ENCODE measurements at places on chromosomes 6 and 20.

DNA sequence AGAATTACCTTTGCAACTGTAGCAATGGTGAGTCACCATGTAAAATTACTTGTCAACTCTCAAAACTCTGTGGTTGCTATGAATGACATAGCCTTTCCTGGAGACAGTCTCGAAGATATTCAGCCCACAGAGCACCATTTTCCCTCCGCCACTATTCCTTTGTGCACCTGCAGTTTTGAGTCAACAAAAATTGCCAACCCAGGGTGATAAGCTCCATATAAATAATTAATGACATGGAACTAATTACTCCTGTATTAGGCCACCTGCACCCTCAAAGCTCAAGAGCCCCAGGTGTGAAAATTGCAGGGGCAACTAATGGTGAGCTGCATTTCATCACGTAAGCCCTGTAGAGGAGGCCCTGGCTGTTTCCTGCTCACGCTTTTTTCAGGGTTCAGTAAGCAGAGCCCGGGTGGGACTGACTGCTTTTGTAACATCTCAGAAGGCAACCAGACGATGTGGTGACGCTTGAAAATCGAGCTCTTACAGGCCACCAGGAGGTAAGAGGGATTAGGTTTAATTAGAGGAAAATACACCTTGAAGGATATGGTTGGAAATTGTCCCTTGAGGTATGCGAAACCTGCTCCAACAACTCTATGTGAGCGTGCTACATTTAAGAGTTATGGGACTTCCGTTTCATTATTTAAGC lies 70.8 kb downstream of the BMP2 start:
- no peak for DNase-seq

DNA sequence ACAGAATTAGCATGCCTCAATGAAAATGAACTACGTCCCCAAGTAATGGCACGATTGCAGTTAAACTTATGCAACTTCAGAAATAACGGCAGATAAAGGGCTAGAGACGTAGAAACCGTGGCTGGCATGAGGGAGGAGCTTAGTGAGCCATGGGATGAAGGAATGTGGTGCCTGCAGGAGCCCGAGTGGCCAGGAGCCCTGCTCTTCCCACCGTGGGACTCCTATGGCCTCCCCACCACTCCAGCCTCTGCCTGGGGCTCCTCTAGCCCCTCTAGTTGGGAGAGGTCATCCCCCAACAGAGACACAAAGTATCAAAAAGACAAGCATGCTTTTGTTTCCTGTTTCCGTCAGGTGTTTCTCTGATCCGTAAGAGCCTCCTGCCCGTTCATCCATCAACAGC lies 75.1 kb upstream of the BHLHE23 start:
- DNase-seq, result no peak

DNA sequence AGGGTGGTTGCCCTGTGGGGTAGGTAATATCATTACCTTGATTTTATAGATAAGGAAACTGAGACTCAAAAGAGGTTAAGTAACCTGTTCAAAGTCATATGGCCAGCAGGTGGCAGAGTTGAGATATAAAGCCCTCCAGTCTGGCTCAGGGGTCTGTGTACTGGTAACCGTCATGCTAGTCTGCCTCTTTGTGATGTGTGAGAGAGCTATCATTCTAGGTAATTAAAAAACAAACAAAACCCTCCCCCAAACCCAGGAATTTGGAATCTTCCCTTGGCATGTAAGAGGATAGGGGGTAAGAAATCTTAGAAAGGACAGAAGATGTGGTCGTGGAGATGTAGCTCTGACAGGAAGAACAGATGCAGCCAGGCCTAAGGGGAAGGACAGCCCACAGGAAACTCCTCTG lies 206.0 kb downstream of the CDC5L start:
- peak; percentile 58 for DNase-seq

DNA sequence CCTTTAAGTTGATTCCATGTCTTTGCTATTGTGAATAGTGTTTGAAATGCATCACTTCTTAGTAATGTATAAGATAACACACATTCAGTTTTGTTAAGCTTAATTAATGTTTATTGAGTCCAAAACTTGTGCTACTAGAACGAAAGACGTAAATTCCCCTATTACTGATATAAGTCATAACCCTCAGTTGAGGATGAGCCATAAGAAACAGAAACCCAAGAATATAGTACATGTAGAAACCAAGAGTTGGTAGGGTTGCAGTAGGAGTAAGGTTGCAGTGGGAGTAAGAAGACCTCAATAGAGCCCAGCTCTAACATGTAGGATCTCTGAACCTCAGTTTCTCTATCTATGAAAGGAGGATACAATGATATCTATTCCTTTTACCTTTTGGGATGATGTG lies 19.3 kb downstream of the CITED2 start:
- DNase-seq, result no peak

DNA sequence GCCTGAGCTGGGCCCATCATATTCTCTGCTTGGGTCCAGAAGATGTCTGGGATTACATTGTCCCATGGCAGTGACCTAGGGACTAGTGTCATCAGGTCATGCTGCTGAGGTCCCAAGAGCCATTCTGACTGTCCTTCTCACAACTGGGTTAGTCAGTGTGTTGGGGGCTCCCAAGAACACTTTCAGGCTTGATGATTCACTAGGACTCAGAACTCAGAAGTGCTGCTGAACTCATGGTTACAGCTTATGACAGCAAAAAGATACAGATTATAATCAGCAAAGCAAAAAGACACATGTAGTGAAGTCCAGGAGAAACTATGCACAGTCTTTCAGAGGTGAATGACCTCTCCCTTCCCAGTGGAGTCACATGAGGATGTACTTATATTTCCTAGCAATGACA lies 107.8 kb downstream of the SYNE1 start:
- DNase-seq, result no peak

GRCh38 chr6:21241231-21242130 lies 352.1 kb upstream of the SOX4 start:
- DNase-seq, result no peak

GRCh38 chr6:15378866-15379265 lies 133.0 kb downstream of the JARID2 start:
- no peak for DNase-seq

DNA sequence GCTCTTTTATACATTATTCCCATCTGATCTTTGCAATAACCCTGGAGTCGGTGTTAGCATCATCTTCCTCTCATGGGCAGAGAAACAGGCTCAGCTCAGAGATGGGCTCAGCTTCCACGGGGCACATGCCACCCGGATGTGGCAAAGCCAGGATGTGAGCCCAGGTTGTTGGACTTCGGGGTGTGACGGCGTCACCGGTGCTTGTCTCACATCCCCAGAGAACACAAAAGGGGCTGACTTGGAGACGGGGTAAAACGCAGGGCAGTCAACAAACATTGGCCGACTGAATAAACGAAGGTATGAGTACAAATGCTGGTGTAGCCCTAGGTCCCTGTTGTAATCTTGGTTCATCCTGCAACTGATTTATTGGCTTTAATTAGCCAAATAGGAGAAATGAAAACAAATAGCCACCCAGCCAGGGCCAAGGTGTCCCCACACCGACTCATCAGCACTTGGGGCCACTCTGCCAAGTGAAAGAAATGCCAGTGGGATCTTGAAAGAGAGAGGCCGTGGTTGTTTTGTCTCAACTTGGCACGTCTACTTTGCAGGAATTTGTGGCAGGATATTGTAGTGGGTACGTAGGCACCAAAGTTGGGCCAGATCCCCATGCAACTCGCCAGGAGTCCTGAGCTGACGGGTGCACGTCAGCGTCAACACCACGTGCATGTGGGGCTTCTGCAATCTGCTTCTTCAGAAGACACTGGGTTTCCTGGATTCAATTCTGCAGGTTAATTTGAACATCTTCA lies 42.8 kb downstream of the APCDD1L start:
- no peak for DNase-seq

- peak; percentile 94 for DNase-seq
Measured at GRCh38 chr6:163413345-163414116, 987 bp upstream of the QKI start.

DNA sequence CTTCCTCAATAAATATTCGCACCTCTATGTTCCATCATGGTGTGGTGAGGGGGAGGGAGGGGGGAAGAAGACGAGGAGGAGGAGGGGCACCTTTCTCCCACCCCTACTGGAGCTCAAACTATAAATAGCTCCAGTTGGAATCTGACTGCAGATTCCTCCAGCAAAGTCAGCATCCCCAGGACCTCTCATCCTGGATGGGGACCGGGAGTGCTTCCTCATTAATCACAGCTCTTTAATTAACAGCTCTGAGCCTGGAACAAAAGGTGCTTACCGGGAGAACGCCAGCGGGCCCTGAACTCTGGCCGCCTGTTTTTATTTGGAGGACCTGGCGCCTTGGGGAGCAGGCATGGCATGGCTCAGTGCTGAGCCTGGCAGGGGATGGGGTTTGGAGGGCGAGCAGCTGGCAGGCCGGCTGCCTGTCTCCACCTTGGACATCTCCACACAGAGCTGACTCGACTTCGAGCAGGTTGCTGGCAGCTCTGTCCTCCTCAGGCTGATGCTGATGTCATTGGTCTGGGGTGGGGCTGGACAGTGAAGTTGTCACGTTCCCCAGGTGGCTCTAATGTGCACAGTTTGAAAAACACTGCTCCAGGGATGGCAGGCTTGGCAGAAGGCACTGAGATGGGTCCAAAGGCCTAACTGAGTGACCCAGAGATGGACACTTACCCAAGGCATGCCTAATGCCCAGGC lies 180.4 kb downstream of the DHX35 start:
- no peak for DNase-seq

GRCh38 chr6:36851149-36851614 lies 11.9 kb upstream of the CPNE5 start:
- DNase-seq, result peak; percentile 69

All from CD14-positive monocyte (primary cell).